ENCODE measurements at places on chromosomes 4 and X. TPM values are rescaled to one million over a fixed set of nuclear protein-coding genes. Genes with fewer than 3 reads are reported as not detected.

TMEM156 gene
- total RNA-seq = 0.59 TPM

LRCH2 gene
- 5.8 TPM for total RNA-seq

CAPN6 gene
- 9.4 TPM for total RNA-seq

CSN1S1 gene
- not detected for total RNA-seq

C1QTNF7 gene
- not detected for total RNA-seq

PPEF1 gene
- total RNA-seq = 0.14 TPM

DNA sequence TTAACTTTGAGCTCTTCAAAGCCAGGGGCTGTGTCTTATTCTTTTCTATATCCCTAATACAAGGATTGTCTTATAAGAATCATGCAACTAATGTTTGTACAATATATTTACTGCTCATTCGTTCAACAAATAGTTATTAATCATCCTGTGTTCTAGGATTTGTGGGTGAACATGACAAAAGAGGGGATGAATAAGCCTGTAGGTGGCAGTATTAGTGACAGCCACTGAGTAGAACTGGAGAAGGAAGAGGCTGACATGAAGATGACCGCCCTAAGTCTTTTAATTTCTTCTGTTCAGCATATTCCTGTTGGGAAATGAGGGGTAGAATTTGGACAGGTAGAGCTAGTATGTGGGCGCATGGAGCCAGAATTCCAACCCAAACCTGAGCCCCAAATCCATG is 11.9 kb upstream of the LINC00632 start:
- H3K4me1 ChIP-seq = no peaks in the 10 kb centered on the region
- no peaks in the 10 kb centered on the region for H3K27me3 ChIP-seq
- H3K27ac ChIP-seq = no peak overlapping the region
- no peak for DNase-seq

GRCh38 chrX:17547658-17548057 is 172.7 kb downstream of the NHS start:
- peak overlapping the region; percentile 47 for H3K27ac ChIP-seq
- H3K36me3 ChIP-seq = no peaks in the 10 kb centered on the region
- H3K27me3 ChIP-seq = no peaks in the 10 kb centered on the region
- H3K4me3 ChIP-seq = no peak overlapping the region

DNA sequence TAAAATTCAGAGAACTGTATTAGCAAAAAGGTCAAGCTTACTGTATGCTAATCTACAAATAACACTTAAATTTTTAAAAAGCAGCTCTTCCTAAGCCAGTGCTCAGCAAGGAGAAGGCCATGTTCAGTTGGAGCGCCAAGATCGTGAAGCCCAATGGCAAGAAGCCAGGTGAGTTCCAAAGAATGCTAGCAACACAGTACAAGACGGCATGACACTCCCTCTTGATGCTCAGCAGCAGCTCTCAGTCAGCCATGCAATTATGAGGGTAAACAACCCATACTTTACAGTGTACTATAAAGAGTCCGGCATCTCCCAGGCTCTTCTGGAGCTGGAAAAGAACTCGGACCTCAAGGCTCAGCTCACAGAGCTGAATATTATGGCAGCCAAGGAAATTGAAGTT is 34.9 kb downstream of the STX18 start:
- no peaks in the 10 kb centered on the region for H3K36me3 ChIP-seq
- DNase-seq = no peak
- H3K27ac ChIP-seq = no peak overlapping the region
- H3K4me1 ChIP-seq = peaks cover 6% of the 10 kb centered on the region
- H3K27me3 ChIP-seq = no peaks in the 10 kb centered on the region

- peak; percentile 1 for DNase-seq
- no peak overlapping the region for H3K4me3 ChIP-seq
- H3K4me1 ChIP-seq = no peaks in the 10 kb centered on the region
- no peak overlapping the region for H3K27ac ChIP-seq
Measured at GRCh38 chr4:70183168-70183939, 12.2 kb upstream of the ODAM start.

DNA sequence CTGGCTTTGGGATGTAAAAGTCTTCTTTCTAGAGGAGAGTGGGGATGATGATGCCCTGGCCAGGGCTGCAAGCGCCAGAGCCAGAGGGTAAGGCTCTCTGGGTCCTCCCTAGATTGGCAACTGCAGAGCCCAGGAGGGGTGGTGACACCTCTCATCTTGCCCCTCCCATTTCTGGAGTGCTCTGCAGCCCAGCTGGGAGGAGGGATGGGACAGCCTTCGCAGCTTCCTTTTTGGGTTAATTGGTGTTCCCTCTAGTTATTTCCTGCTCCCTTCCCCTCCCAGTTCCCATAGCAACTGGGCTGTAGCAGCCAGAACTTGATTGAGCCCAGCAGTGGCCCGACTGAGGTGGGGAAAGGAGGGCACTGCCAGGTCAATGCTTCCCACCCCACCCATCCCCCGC is 19.2 kb downstream of the NALF2 start:
- H3K4me1 ChIP-seq = no peaks in the 10 kb centered on the region
- no peak for DNase-seq
- no peak overlapping the region for H3K27ac ChIP-seq
- H3K27me3 ChIP-seq = no peaks in the 10 kb centered on the region
- no peaks in the 10 kb centered on the region for H3K36me3 ChIP-seq

DNA sequence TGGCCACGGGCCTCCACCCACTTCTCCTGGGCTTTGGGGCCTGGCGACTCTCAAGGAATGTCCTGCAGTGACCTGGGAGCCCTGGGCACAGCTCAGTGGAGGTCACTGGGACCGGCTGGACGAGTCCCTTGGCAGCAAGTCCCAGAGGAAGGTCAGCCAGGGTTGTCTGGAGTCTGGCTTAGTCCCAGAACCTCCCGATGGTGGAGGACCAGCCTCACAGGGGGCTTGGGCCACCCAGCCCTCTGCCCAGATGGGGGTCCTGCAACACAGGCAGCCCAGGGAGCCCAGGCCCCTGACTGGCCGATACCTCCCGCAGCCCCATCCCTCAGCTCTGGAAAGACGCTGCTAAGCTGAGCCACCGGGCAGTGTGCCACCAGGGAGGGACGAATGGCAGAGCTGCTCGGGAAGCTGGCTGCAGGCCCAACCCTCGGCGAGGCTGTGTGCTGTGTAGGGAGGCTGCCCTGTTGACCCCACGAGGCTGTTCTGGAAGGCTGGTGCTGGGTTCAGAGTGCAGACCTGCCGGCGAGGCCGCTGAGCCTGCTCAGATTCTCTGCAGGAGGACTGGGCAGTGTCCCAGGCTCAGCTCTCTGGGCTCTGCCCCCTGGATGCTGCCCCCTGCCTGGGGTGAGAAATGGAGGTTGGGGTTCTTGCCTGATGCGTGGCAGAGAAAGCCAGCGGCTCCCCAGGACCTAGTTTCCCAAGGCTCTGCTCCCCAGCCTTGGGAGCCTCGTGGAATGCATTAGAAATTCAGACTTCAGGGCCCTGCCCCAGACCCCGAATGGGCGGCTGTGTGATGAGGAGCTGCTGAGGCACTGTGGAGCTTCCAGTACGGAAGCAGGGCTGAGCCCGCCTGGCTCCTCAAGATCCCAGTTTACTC is 61.7 kb downstream of the ADRA2C start:
- H3K4me3 ChIP-seq = no peak overlapping the region
- no peaks in the 10 kb centered on the region for H3K4me1 ChIP-seq
- peak; percentile 12 for DNase-seq

- peaks cover 14% of the 10 kb centered on the region for H3K4me1 ChIP-seq
- no peaks in the 10 kb centered on the region for H3K27me3 ChIP-seq
- H3K36me3 ChIP-seq = no peaks in the 10 kb centered on the region
- no peak for DNase-seq
- H3K4me3 ChIP-seq = no peak overlapping the region
Measured at GRCh38 chr4:6750286-6751221, 32.0 kb upstream of the KIAA0232 start.
